Mesothelial cell of epicardium (in vitro differentiated cells): ENCODE measurements at places on chromosomes 4 and X. TPM values are rescaled to one million over a fixed set of nuclear protein-coding genes. Genes with fewer than 3 reads are reported as not detected.

The ARMCX2 gene
- total RNA-seq, result 110 to 119 TPM (median 116 TPM) in 3 replicates

The MBNL3 gene
- 28.1 to 32.5 TPM (median 29.8 TPM) in 3 replicates for total RNA-seq

The EVC2 gene
- total RNA-seq, result 16.9 to 17.4 TPM (median 17.1 TPM) in 3 replicates

The ITIH6 gene
- total RNA-seq, result 0.25 TPM in 1 of 3 replicates, not detected in the others

DNA sequence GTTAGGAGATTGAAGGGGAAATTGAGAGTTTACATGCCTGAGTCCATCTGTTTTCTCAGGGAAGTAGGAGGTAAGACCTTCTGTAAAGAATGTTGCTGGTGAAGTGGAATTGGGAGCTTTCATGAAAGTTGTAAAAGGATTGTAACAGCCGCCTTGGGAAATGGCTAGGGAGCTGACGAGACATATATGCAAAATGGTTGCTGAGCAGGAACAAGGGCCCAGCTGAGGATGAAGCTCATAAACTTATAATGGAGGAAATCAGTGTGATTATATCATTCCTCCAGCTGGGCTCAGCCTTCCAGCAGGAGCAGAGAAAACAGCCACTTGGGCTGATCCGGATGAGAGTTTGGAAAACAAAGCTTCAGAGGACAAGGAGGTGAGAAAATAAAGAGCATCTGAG, 208.7 kb downstream of the MAPK10 start:
- no peak for DNase-seq

GRCh38 chr4:184596617-184597185, 52.5 kb downstream of the CASP3 start:
- no peak for DNase-seq

- DNase-seq, result no peak
These were observed 609.5 kb upstream of the PRKX start for GRCh38 chrX:4322916-4323315.

- DNase-seq, result no peak
These were observed 8.8 kb downstream of the FSTL5 start for GRCh38 chr4:162154862-162155540.

The IGBP1 gene
- total RNA-seq, result 60.1 to 63.9 TPM (median 61.1 TPM) in 3 replicates

- DNase-seq, result no peak
These were observed 477.5 kb downstream of the SPRY1 start for GRCh38 chr4:123874063-123874462.

DNA sequence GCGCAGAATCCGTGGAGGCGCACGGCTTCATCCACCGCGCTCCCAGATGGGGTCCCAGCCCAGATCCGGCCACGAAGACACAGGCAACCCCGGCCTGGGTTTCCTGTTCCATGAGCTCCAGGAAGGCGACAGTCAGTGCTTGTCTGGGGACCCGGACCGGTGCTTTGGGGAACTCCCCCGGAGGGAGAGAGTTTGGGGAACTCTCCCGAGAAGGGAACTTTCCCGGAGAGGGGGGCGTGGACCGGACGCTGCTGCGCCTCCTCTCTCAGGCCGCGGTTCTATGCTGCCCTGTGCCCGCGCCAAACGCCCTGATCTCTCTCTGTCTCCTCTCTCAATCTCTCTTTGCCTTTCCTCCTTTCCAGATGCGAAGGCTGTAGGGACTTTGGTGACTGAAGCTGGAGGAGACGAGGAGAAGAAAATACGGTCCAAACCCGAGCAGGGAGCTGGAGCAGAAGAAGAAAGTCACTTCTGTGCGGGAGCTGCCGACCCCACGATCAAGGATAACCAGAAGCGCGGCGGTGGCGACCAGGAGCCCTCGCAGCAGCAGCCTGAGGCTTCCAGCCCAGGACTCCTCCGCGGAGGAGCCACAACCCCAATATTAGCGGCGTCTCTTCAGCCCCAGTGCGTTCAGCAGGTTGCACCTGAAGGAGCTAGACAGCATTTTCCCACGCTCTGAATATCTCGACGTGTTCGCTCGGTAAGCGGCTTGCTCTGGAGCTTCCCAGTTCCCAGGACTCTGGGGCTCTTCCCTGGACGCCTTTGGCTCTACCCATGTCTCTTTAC, 47.6 kb upstream of the NKAP start:
- DNase-seq, result no peak

The USP17L12 gene
- not detected in 3 replicates for total RNA-seq

The SMIM10L2A gene
- 7.8 to 8.7 TPM (median 7.8 TPM) in 3 replicates for total RNA-seq

- DNase-seq, result no peak
These were observed 97.7 kb upstream of the CASK start for GRCh38 chrX:42021058-42021457.

DNA sequence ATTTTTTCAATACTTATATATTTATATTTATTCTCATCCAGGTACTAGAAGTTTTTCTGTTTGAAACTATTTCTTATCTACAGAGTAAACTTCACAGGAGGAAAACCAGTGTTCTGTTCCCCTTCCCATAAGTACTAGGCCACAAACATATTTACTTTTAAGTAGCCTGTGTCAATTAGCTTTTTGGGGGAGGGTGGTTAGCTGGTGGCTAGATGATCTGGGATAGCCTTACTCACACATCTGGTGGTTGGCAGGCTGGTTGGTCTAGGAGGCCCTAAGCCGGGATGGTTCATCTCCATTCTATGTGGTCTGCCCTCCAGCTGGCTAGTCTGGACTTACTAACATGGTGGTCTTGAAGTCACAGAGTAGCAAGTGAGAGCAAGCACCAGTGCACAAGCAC, 6.2 kb downstream of the JADE3 start:
- DNase-seq, result no peak

DNA sequence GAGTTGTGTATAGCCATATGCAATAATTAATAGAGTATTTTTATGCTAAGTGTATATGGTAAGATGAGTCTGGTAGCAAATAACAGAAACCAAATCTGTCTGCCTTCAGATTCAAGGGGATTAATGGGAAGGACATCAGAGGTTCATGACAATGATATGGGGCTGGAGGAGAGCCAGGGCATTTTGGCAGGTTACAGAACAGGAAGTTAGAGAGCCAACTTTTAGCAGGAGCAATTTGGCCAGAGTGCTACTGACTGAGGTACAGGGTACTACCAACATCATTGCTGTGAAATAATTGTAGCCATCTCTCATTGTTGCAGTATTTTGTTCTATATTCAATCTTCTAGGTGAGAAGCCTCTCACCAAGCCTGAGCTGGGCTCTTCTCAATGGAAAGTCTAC, 210.9 kb upstream of the FAM47A start:
- DNase-seq, result no peak
